Myocyte (in vitro differentiated cells): ENCODE measurements at places on chromosomes 13 and 19.

GRCh38 chr13:80469853-80470381, 129.0 kb upstream of the SPRY2 start:
- DNase-seq: peak; percentile 64

DNA sequence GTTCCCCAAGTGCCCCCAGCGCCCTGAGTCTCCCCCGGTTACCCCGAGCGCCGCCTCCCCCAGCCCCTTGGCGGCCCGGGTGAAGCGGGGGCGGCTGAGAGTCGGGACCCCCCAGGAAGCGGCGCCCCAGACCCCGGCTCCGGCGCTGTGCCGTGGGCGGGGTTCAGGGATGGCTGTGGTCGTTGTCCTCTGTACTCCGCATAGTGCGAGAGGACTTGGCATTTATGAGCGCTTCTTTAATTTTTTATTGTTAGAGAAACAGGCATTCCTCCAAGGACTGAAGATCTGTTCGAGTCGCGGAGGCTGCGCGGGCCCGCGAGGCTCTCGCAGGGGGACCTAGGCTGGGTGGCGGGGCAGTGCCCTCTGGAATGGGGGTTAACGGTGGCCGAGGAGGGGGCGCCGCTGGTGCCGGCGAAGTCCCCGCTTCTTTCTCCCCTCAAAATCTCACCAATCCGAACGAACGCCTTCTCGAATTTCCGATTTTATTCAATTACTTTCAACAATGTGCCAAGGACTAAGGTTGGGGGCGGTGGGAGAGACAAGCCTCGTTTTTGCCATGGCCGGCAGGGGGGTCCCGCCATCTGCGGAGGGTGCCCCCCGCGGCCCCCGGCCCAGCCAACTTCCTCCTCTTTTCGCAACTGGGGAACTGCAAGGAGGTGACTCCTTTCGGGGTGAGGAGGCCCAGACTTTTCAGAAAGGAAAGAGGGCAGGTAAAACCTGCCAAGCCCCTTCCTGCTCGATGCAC, 596 bp upstream of the GJB2 start:
- no peak for DNase-seq

GRCh38 chr13:114124921-114125320, 7.5 kb downstream of the RASA3 start:
- DNase-seq: peak; percentile 71

DNA sequence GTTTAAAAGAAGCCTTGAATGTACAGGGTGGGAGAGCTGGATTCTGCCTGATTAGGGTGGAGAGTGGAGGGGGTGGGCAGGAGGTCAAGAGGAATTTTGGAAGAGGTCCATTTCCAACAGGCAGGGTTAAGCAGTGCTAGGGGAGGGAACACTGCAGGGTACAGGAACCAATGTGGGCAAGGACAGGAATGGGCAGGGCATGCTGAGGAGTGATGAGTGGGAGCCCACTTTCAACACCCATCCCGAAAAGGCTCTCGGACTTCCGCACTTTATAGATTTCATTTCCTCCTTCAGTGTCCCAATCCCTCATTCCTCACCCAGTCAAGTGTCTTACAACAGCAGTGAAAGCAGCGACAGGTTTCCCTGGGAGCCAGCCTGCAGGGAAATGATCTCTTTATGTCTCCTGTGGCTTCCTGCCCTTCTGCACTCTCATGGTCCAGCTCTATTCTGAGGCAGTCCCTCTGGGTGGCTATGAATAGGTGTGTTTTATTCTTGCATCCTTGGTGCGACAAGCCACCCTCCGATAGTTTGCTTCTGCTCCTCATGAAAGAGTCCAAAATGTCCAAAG, 50.5 kb upstream of the ZNF507 start:
- DNase-seq: no peak

GRCh38 chr13:101649488-101650126, 197.1 kb downstream of the ITGBL1 start:
- DNase-seq: peak; percentile 34

DNA sequence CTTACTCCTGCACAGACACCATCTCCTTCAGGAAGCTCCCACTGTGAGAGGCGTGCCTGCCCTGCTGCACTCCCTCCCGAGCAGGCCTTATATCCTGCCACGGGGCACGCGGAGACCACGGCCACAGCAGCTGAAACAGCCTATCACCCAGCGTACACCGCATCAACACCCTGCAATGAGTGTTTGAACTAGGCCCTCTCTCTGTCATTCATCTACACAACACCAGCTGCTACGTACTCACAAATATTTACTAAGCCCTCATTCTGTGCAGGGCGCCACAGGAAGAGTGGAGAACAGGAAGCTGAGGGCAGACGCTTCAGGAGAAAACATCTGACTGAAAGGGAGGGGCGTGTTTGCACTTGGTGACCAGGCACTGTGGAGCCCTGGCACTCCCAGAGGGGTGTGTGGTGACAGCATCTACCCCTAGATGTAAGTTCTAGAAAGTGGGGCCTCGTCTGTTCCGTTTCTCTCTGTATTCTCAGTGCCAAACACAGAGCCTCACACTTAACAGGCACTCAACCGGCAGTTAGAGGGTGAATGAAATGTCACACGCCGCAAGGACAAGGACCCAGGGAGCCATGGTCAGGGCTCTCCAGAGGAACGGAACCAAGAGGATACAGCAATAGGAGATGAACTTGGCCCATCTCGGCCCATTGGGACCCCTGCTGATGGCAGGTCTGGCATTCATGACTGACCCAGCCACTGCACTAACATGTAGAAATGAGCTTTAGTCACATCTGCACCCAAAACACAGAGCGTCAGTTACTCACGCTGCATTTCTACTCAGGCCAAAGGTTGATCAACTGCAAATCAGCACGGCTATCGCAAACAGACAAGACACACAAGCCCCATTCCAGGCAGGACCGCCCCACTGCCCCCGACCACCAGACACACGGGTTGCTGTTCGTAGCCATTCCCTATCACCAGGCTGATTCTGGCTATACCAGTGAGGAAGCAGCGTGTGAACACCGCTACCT, 15.7 kb downstream of the RANBP3 start:
- peak; percentile 92 for DNase-seq

DNA sequence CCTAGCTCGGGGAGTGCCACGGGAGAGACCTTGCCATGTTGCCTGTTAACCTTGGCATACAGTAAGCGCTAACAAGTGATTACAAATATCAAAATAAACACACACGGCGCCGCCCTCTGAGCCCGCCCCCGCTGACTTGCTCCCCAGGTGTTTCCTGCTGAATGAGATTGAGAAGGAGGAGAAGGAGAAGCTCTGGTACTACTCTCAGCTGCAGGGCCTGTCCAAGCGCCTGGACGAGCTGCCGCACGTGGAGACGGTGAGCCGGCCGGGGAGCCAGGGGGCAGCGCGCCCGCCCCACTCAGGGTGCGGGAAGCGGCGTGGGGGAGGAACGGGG, 5.0 kb downstream of the APC2 start:
- no peak for DNase-seq

- DNase-seq: no peak
Measured at GRCh38 chr19:55261671-55262126, 2.9 kb upstream of the PPP6R1 start.

DNA sequence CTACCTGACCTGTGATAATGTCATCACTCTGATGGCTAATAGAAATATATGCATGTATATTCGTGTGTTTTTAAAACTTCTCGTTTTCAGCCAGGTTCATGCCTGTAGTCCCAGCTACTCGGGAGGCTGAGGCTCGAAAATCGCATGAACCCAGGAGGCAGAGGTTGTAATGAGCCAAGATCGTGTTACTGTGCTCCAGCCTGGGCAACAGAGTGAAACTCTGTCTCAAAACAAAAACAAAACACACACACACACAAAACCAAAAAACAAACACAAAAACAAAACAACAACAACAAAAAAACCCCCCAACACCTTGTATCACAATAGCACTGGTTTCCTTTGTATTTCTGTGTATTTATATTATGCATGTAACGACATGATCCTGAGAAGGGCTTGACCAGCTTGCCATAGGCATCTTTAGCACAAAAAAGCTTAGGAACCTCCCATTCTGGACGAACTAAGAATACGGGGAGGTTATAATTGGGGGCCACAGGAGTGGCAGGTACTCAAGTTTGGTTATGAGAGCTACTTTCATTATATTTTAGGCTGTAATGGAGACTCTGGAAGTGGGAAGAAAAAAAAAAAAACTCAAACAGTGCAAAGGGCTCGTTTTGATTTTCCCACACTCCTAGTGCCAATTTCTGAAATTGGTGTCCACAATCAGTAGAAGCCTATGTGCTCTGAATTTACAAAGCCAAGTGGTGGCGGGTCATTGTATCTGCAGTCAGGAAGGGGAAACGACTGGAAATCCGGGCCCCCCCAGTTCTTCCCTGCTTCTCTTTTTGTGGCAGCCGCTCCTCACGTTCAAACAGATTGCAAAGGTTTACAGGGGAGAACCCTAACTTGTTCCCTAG, 1.2 kb upstream of the ACP7 start:
- no peak for DNase-seq

- DNase-seq: peak; percentile 70
Measured at GRCh38 chr19:16463991-16464575, 7.7 kb downstream of the EPS15L1 start.

DNA sequence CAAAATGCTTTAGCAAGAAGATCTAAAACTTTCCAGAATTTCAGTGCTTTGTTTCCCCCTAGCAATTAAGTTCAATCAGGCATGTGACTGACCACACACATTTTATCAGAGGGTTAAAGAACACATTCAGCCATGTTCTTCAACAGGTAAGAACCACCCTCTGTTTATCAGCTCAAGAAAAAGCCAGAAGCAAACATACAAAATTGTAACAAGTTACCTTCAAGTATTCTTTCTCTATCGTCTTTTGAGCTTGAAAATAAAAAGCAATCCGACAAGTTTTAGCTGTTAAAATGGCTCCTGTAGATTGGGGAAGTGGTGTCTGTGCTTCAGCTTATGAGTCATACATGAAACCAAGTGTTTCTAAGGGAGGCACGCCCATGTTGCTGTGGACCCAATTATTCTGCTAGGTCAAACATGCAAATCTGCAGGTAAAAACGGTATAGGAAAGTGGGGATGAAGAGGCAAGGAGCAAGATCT, at the start of gene ELF1:
TSS of gene ELF1 (minus strand) at position 306 of the 477 bp plus-strand sequence. CDS start 37,262 bp downstream, outside the sequence.
- DNase-seq: peak; percentile 74

GRCh38 chr19:41420101-41420880, 6.9 kb downstream of the B3GNT8 start:
- no peak for DNase-seq

- no peak for DNase-seq
Measured at GRCh38 chr13:52835071-52835839, 13.2 kb downstream of the PCDH8 start.

- peak; percentile 76 for DNase-seq
Measured at GRCh38 chr19:38233740-38234251, 9.8 kb upstream of the DPF1 start.

- DNase-seq: peak; percentile 77
Measured at GRCh38 chr19:55536951-55537740, at the start of gene SBK2. SBK2 (minus strand) TSS chr19:55537133; CDS start chr19:55536294, 839 bp downstream.
